IMR-90 (cell line): ENCODE measurements at places on chromosomes 11 and 22. TPM values are rescaled to one million over a fixed set of nuclear protein-coding genes. Genes with fewer than 3 reads are reported as not detected.

GRCh38 chr11:134853992-134854991 lies 442.2 kb upstream of the B3GAT1 start:
- no peak for DNase-seq

DNA sequence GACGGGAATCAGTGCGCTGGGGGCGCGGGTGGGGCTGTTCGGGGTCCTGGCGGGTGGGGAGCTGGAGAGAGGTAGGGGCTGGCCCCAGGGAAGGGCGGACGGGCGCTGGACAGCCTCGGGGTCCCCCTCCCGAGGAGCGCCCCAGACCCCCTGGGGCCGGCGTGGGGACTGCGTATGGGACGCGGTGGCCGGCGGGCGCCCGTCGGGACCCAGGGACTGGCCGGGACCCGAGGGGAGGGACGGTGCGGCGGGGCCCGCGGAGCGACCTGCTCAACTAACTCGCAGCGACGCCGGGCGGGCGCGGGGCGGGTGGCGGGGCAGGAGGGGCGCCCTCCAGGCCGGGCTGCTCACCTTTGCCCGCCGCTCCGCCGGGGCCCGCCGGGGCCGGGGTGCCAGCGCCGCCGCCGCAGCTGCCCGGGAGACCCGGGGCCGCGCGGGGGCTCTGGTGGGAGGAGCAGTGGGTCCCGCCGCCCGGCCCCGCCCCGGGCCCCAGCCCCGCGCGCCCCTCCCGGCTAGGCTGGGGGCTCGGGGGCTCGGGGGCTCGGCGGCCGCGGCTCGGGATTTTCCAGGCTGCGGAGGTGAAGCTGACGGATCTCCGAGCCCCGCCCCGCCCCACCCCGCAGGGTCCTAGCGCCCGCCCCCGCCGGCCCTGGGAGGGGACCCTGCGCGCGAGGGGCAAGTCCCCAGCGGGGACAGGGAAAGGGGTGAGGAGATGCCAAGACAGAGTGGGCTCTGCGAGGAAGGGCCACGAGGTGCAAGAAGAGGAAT lies 12.3 kb downstream of the STARD10 start:
- DNase-seq: no peak

The BEST1 gene
- total RNA-seq: 0.83 and 0.90 TPM in 2 replicates

The CNIH2 gene
- total RNA-seq: 0.54 and 0.83 TPM in 2 replicates

The MMP10 gene
- total RNA-seq: not detected in 2 replicates

The PITPNM1 gene
- 4.7 and 5.0 TPM in 2 replicates for total RNA-seq
